Activated CD8-positive, alpha-beta memory T cell treated with anti-CD3 and anti-CD28 coated beads for 1 hour (primary cell): ENCODE measurements at places on chromosomes 3 and 15.

DNA sequence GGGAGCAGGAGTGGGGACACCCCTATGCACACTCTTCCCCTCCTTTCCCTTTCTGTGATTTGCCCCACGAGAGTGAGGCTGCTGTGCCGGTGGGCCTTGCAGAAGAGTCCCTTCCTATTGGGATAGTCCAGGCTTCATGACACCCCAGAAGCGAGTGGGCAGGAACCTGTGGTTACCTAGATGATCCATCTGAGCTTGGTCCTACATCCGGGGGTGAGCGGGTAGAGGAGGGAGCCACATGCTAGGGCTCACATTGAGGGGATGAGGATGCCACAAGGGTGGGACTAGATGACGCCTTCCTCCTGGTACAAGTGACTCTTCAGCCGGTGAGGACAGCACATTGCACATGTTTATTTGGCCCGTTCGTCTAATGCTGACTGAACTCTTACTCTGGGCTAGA lies 43.1 kb upstream of the ADPGK start:
- no peak for DNase-seq

GRCh38 chr15:47196048-47196447 lies 521.3 kb upstream of the SEMA6D start:
- peak; percentile 11 for DNase-seq

DNA sequence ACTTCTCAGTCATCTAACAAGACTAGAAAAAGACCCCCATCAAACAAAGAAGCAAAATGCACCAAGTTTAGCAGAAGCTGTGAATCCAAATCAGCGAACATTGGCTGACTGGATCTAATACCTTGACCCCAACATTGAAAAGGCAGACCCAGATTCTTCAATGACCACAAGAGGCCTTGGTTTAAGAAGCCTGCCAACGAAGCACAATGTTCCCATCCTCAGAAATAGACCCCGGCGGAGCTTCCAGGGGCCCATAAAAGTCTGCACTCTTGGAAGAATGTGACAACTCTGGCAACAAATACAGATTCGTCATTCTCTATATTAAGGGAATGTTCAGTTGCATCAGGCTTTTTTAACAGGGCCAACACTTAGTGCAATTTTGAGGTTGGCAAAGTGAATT lies 112.8 kb upstream of the BCL6 start:
- DNase-seq = no peak

DNA sequence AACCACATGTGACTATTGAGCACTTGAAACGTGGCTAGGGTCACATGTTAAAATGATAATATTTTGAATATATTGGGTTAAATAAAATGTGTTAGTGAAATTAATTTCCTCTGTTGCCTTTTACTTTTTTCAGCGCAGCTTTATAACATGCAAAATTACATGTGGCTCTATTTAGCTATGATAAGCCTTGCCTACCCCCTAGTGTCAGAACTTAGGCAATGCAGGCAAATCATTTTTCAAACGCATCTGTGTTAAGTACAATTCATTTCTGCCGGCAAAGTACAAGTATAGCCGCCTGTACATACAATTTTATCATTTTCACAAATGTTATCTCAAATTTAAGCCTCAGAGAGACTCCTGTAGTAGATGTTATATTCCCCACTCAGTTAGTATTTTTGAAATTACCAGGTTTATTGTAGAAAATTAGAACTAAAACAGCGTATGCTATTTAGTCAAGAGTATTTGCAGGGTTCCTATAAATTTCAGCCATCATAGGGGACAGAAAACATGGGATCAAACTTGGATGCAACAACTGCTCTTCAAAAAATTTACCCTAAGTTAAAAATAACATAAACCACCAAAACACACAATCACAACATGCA lies 56.1 kb downstream of the TAFA4 start:
- DNase-seq = no peak
